ENCODE measurements at places on chromosomes 13 and 19. TPM values are rescaled to one million over a fixed set of nuclear protein-coding genes. Genes with fewer than 3 reads are reported as not detected.

DNA sequence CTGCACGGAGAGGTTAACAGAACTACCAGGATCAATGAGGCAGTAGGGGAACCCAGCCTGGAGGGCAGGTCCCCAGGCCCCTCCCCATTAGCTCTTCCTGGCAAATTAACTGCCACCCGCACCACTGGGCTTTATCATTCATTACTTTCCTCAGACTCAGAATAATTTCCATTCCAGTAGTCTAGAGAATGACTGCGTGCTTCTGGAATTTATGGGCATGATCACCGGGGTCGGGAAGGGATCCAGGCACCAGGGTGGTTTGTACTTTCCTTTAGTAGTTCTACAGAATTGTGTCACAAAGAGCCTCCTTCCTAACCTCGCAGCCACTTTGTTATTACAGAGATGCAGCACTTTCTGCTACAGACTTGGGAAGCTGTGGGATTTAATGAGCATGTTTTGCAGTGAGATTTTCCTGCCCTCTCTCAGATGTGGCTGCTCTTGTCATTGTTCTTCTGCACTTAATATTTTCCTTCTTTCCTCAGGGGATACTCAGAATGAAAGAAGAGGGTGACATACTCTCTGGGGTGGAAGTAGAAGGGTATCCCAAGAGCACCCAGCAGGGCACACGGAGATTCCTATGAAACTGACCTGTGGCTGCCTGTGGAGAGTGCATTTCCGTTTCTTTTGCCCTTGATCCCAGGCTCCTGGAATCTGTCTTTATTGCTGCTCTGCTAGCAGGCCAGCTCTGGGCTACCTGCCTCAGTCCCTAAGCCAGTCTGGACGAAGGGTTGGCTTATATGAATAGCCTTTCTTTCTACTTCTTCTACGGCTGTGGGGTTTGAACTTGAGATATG lies 285.0 kb upstream of the SLC10A2 start:
- DNase-seq: peak; percentile 62

The ZNF253 gene
- total RNA-seq: 44.7 TPM

GRCh38 chr13:63351533-63351932 lies 1935.9 kb upstream of the PCDH20 start:
- DNase-seq: no peak

- DNase-seq: peak; percentile 1
These were observed 29.2 kb downstream of the NLRP5 start for GRCh38 chr19:56015756-56016155.

The ZNF563 gene
- 3.2 TPM for total RNA-seq

- DNase-seq: no peak
These were observed 14.6 kb upstream of the IPO5 start for GRCh38 chr13:97938706-97939475.

The ZNF28 gene
- 42.0 TPM for total RNA-seq

GRCh38 chr13:83620530-83621220 lies 261.6 kb downstream of the SLITRK1 start:
- no peak for DNase-seq

The DIAPH3 gene
- total RNA-seq: 19.5 TPM

DNA sequence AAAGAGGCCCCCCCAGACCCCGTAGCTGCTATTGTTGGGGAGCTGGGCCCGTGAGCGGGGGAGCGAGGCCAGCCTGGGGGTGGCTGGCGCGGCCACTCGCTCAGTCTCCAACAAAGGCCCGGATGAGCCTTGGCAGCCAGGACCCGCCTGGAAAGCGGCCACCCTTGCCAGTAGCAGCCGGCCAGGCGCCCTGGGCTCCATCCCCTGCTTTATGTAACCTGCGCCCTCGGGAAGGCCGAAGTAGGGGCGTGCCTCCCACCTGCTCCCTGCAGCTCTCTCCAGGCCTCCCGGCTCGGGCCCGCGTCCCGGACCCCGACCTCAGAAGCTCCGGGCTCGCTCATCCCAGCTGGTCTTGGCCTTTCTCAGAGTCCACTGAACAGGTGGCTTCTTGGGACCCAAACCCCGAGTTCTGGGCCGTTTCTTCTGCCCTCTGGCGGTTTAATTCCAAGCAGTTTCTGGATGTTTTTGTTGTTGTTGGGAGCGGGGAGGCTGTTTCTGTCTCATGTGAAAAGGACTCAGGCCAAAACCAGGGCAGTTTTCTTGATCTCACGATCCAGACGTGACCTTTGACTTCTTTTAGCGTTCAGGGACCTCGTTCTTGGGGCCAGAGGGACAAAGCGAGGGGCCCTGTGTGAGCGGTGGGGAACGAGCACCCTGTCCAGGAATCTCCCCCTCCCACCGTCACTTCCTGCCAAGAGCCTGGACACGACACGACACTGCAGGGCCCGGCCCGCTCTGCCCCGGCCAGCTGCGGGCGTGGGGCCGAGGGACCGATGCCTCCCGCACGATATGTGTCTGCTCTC lies 1.2 kb downstream of the CDC34 start:
- DNase-seq: peak; percentile 90

GRCh38 chr13:106376401-106377112 lies 158.9 kb downstream of the EFNB2 start:
- peak; percentile 30 for DNase-seq

DNA sequence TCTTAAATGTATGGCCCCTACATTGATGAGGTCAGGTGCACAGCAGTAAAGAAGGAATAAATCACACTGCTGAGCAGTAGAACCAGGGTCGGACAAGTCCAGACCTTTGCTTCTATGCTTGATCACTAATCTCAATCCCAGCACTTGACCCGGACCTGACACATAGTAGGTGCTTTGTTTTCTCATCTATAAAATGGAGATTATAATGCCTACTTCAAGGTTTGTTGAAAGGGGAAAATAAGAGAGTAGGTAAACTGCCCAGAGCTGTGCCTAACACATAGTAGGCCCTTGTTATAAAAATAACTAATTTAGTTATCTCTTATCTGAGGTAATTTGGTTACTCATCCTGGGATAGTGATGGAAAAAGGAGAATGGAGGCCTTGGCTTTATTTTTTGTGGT lies 125.0 kb downstream of the RXFP2 start:
- DNase-seq: no peak

DNA sequence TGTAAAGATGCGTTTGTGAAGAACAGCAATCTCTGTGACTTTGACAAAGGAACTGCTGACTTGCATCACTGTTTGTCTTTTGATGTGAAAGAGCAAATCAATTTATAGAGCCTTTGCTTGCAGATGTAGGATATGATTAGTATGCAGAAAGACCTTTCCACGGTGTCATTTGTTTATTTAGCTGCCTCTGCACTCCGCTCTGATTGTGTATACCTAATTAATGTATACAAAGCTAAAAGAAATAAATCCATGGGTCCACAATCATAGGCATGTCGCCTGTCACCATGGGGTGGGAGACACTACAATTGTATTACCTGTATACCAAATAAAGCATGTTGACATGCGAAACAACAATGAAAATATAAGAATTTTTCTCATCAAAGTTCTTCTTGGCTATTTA lies 410.7 kb downstream of the MZT1 start:
- no peak for DNase-seq

DNA sequence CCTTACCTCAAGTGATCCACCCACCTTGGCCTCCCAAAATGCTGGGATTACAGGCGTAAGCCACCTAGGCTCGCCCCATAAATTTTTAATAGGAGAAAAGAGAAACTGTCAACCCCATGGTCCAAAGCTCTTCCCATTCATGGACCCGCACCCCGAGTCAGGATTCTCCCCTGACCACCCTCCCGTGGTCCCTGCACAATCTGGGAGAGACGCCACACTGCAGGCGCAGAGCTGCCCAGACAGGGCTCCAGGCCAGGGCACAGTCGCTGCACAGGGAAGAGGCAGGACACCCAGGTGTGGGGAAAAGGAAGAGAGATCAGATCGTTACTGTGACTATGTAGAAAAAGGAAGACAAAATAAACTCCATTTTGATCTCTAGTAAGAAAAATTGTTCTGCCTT lies 54.5 kb downstream of the ZNF93 start:
- DNase-seq: no peak

DNA sequence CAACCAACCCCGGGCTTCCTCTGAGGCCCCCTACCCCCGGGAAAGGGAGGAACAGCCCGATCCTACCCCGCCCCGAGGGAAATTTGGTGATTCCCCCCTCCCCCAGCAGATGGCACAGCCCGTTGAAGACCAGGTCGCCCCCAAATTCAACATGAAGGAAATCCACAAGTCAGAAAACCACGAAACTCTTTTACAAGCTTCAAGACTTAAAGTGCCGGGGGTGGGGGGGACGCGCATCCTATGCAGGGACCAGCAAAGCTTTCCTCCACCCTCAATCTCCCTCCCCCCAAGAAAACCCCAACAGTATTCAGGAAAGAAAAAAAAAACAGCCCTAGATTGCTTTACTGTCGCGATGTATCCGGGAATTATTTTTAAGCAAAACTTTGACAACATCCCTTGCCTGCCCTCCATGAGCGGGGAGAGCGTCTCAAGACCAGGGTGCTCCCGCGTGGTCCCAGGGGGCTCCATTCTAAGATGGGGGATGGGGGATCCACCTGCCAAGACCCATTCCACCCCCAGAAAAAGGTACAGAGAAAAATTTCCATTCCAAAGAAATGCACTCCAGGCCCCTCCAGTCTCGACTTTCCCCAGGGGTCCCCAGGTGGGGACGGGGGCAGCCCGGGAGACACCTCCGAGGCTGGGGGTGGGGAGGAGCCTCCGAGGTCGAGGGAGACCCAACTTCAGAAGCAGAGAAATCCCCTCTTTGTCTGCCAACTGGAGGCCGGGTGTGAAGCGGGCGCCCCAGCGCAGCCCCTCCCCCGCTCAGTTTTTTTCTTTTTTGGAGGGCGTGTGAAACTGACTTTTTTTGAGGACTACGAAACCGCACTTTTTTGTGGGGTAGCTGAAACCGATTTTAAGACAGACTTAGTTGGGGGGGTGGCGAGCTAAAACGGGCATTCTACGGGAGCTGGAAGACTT lies 1.5 kb downstream of the TCF3 start:
- peak; percentile 79 for DNase-seq

- no peak for DNase-seq
These were observed 8.4 kb downstream of the PLD3 start for GRCh38 chr19:40356681-40357595.

The CYP2A6 gene
- total RNA-seq: not detected

The ATP4A gene
- 0.63 TPM for total RNA-seq

The DPF1 gene
- total RNA-seq: 8.3 TPM

The GSX1 gene
- not detected for total RNA-seq

The PSPC1 gene
- 80.2 TPM for total RNA-seq

DNA sequence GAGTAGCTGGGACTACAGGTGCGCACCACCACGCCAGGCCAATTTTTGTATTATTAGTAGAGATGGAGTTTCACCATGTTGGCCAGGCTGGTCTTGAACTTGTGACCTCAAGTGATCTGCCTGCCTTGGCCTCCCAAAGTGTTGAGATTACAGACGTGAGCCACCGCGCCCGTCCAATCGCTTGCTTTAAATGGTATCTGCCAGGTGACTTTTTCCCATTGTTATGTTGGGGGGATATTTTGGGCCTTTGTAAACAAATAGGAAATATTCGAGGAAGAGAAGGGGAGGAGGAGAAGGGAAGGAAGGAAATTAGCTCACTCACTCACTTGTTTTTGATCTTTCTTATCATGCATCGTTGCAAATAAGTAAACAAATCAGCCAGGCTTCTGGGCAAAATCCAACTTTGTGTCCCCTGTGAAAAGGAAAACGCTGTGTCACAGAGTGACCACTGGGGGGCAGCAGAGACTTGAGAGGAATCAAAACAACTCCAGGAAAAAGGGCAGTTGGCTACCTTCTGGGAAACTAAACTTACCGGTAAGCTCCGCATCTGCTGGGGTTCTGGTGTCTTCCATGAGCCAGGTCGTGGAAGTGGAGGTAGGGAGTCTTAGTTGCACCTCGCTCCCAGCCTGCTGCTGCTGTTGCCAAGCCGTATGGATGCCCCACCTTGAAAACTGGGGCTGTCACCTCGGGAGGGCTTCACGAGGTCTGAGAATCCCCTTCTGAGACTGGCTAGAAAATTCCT lies 9.3 kb upstream of the RANBP3 start:
- DNase-seq: peak; percentile 94

DNA sequence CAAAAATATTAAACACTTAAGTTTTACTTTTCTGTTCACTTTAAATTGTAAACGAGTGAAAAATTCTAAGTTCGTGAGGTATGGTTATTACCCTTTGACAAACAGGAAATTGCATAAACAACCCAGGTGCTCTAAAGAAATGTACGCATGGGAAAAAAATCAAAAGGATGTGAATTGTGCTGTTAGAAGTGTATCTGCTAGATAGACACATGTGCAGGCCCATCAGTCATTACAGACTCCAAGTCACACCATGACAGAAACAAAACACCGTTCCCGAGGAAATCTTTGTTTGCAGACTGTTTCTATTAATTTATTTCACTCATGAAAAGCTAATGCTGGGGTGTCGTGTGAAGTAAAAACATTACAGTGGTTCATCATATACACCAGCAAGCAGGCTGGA lies 17.0 kb upstream of the DOCK9 start:
- DNase-seq: no peak

The KISS1R gene
- 4.0 TPM for total RNA-seq

GRCh38 chr13:90577726-90578125 lies 769.8 kb upstream of the MIR17HG start:
- DNase-seq: no peak

Data from GM23338 (cell line).